ENCODE measurements at places on chromosomes 5 and 9. TPM values are rescaled to one million over a fixed set of nuclear protein-coding genes. Genes with fewer than 3 reads are reported as not detected.

DNA sequence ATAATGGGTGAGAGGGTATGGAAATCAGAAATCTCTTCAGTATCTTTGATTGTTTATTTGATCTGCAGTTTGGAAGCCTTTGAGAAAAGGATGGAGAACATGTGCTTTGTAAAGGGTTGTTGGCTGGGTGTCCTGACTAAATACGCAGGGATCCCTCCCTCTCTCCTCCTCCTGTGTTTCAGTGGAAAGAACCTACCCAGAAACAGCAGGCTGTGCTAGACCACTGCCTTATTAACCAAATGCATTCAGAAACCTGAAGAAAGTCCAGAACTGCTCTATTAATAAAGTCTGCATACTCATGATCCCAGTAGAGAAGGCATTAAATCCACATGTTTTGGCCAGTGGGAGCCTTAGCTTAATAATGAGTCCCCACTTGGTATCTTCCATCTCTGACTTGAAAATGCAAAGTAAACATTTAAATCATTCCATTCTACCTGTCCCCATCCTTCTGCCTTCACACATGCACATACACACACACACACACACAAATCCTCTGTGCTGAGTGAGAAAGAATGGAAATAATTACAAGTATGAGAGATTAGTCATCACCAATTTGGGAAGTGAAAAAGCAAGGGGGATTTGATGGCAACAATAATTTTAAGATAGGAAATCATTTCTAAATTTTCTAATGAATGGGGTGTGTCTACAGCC, 10.0 kb upstream of the LECT2 start:
- no peak for DNase-seq
- H3K36me3 ChIP-seq, result no peaks in the 10 kb centered on the region
- no peaks in the 10 kb centered on the region for H3K27me3 ChIP-seq
- H3K27ac ChIP-seq, result no peak overlapping the region

DNA sequence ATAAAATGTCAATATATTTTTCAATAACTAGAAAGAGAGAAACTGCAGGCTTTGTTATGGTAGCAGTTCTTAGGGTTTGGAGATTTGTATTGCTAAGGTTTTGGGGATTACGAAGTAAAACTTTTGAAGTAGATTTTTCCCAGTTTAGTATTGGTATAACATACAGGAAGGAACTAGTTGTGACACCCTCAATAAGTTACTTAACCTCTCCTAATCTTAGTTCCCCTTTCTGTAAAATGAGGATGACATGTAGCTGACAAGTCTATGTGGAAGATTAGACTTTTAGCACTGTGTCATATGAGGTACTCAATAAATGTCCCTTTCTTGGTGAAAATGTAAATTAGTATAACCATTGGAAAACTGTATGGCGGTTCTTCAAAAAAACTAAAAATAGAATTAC, 73.4 kb upstream of the ATG10 start:
- no peaks in the 10 kb centered on the region for H3K4me1 ChIP-seq
- H3K27ac ChIP-seq, result peak overlapping the region; percentile 55
- H3K36me3 ChIP-seq, result no peaks in the 10 kb centered on the region
- DNase-seq, result no peak
- H3K27me3 ChIP-seq, result no peaks in the 10 kb centered on the region

- H3K27me3 ChIP-seq, result no peaks in the 10 kb centered on the region
- no peaks in the 10 kb centered on the region for H3K36me3 ChIP-seq
- H3K4me3 ChIP-seq, result no peak overlapping the region
- no peak for DNase-seq
Observed at GRCh38 chr5:103674251-103674650, 111.7 kb upstream of the NUDT12 start.

- no peak overlapping the region for H3K27ac ChIP-seq
- no peaks in the 10 kb centered on the region for H3K4me1 ChIP-seq
- H3K36me3 ChIP-seq, result no peaks in the 10 kb centered on the region
- no peak overlapping the region for H3K4me3 ChIP-seq
- H3K27me3 ChIP-seq, result no peaks in the 10 kb centered on the region
Observed at GRCh38 chr5:97243353-97243752, 60.3 kb upstream of the RIOK2 start.

DNA sequence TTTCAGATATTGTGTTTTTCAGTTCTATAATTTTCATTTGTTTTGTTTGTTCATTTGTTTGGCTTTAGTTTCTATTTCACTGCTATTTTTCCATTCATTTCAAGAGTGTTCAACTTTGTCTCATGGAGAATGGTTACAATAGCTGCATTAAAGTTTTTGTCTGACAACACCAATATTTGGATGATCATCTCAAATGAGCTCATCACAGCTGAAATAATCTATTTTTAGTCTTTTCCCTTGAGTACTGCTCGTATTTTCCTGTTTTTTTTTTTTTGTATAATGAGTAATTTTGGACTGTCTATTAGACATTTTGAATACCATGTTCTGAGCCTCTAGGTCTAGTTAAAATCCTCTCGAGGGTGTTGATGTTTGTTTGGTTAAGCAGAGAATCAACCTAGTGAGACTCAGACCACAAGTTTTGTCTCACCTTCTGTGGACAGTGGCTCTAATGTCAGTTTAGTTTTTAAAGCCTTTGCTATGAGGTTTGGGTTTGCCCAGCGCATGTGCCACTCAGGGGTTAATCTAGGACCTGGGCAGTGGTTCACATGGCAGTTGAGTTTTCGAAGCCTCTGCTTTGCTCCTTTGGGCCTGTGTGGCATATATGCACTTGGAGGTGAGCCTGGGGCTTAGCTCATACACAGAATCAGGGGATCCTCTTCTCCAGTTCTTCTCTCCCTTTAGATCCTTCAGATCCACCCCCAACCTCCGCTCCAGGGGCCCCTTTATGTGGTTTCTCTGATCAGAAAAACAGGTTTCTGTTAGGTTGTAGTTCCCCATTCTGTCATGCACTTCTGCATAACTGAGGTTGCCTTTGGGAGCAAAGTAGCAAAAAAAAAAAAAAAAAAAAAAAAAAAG, 79.8 kb downstream of the ARSB start:
- no peak for DNase-seq
- no peak overlapping the region for H3K27ac ChIP-seq
- no peaks in the 10 kb centered on the region for H3K27me3 ChIP-seq

GRCh38 chr9:129646654-129647053, 4.7 kb upstream of the ASB6 start:
- DNase-seq, result no peak
- H3K27me3 ChIP-seq, result no peaks in the 10 kb centered on the region
- H3K36me3 ChIP-seq, result no peaks in the 10 kb centered on the region
- H3K4me3 ChIP-seq, result no peak overlapping the region

DNA sequence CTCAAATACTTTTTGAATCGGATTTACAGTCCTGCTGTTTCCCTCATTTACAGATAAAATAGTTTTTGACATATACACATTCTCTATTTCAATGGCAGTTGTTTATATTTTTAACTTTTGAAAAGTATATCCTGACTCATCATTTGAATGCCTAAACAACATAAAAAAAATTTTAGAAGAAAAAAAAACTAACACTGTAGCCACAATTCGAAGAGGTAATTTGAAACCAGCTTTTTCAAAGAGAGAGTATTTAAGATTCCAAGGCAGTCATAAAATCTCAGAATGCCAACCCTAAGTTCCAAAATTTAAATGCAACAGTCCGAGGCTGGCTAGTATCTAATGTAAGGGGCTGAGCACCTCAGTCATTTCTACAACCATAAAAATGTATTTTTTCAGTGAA, 626.8 kb downstream of the DNAH5 start:
- no peak overlapping the region for H3K27ac ChIP-seq
- no peak for DNase-seq
- no peaks in the 10 kb centered on the region for H3K36me3 ChIP-seq

GRCh38 chr5:111983459-111983858, 226.5 kb upstream of the NREP start:
- H3K4me1 ChIP-seq, result no peaks in the 10 kb centered on the region
- DNase-seq, result no peak
- no peaks in the 10 kb centered on the region for H3K27me3 ChIP-seq
- no peaks in the 10 kb centered on the region for H3K36me3 ChIP-seq

GRCh38 chr5:137730336-137730735, 5.6 kb downstream of the KLHL3 start:
- no peaks in the 10 kb centered on the region for H3K27me3 ChIP-seq
- H3K4me3 ChIP-seq, result no peak overlapping the region
- H3K36me3 ChIP-seq, result no peaks in the 10 kb centered on the region
- no peak overlapping the region for H3K27ac ChIP-seq

GRCh38 chr9:90827181-90827871, 25.7 kb downstream of the SYK start:
- peak overlapping the region; percentile 49 for H3K4me3 ChIP-seq
- H3K27me3 ChIP-seq, result no peaks in the 10 kb centered on the region
- no peak for DNase-seq
- no peaks in the 10 kb centered on the region for H3K36me3 ChIP-seq

- no peak overlapping the region for H3K27ac ChIP-seq
- H3K4me1 ChIP-seq, result no peaks in the 10 kb centered on the region
- no peak for DNase-seq
- no peak overlapping the region for H3K4me3 ChIP-seq
Observed at GRCh38 chr5:94968507-94969095, 316.3 kb downstream of the MCTP1 start.

DNA sequence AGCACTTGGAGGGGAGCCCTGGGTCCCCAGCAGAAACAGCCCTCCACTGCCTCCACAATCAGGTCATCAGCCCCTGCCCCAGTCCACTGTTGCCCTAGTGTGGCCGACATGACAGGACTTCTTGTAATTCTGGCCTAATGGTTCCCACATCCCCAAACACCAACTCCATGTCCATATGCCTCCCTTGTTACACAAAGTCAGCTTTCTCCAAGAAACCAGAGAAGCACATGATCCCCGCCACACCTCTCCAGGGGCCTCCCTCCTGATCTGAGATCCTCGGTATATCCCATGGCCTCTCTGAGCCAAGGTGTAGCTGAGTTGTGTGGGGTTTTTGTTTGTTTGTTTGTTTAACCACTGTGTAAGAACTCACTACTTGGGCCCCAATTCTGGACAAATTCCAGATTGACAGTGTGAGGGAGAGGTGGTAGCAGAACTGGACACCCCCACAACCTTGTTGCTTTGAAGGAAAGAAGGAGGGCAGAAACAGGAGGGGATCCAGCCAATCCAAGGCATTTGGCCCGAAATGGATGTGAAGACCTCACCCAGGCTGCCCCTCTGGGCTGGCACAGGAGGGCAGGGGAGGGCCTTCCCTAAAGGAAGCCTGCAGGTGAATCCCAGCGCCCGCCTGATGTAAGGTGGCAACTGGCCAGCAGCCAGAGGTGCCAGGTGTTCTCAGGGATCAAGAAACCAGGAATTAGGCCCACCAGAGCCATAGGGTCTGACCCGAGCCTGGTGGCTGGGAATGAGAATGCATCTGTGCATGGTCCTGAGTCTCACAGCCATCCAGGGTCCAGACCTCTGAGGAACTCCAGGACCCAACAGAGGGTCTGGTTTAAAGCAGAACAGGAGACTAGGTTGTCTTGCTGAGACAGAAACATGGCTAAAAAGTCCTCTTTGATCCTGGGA, 13.4 kb downstream of the IRF1 start:
- peak; percentile 80 for DNase-seq
- H3K27ac ChIP-seq, result peak overlapping the region; percentile 99
- H3K36me3 ChIP-seq, result peaks cover 16% of the 10 kb centered on the region
- H3K27me3 ChIP-seq, result no peaks in the 10 kb centered on the region
- H3K4me1 ChIP-seq, result peaks cover 58% of the 10 kb centered on the region
- H3K4me3 ChIP-seq, result no peak overlapping the region

- no peak for DNase-seq
- H3K36me3 ChIP-seq, result no peaks in the 10 kb centered on the region
- H3K27ac ChIP-seq, result no peak overlapping the region
- peaks cover 2% of the 10 kb centered on the region for H3K27me3 ChIP-seq
Observed at GRCh38 chr9:134592018-134592818, 49.4 kb upstream of the COL5A1 start.

- no peaks in the 10 kb centered on the region for H3K27me3 ChIP-seq
- no peak for DNase-seq
- H3K4me3 ChIP-seq, result no peak overlapping the region
- no peaks in the 10 kb centered on the region for H3K36me3 ChIP-seq
- peaks cover 4% of the 10 kb centered on the region for H3K4me1 ChIP-seq
- peak overlapping the region; percentile 85 for H3K27ac ChIP-seq
Observed at GRCh38 chr9:127700140-127700539, 6.6 kb upstream of the CFAP157 start.

- no peak for DNase-seq
- H3K4me1 ChIP-seq, result peaks cover 65% of the 10 kb centered on the region
- no peak overlapping the region for H3K4me3 ChIP-seq
Observed at GRCh38 chr5:1500411-1501091, 23.2 kb downstream of the LPCAT1 start.

GRCh38 chr9:128887914-128888350, 6.0 kb downstream of the LRRC8A start:
- H3K4me3 ChIP-seq, result no peak overlapping the region
- peaks cover 32% of the 10 kb centered on the region for H3K4me1 ChIP-seq
- no peaks in the 10 kb centered on the region for H3K27me3 ChIP-seq
- H3K36me3 ChIP-seq, result peaks cover 25% of the 10 kb centered on the region
- H3K27ac ChIP-seq, result peak overlapping the region; percentile 69
- DNase-seq, result no peak

GRCh38 chr5:55551358-55551757, 16.6 kb upstream of the PLPP1 start:
- DNase-seq, result no peak
- H3K36me3 ChIP-seq, result no peaks in the 10 kb centered on the region
- H3K4me3 ChIP-seq, result no peak overlapping the region
- H3K27ac ChIP-seq, result no peak overlapping the region
- H3K27me3 ChIP-seq, result no peaks in the 10 kb centered on the region

DNA sequence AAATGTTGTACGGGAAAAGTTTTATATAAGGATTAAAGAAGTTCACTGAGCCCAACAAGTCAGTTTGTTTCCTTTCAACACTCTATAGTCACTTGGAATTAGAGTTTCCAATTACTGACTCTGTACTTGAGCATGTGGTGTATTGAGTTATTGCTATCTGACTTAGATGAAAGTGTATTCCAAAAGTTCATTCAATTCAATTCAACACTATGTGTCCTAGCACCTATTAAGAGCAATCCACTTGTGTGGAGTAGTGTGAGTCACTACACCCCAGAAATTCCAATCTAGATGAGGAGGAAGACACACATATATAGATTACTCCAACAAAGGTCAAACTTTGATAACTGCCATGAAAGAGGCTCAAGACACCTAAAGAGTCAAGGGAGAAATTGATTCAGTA, 98.2 kb upstream of the SLCO6A1 start:
- no peak overlapping the region for H3K27ac ChIP-seq
- H3K4me3 ChIP-seq, result no peak overlapping the region
- H3K4me1 ChIP-seq, result peaks cover 4% of the 10 kb centered on the region
- H3K27me3 ChIP-seq, result no peaks in the 10 kb centered on the region
- DNase-seq, result no peak

DNA sequence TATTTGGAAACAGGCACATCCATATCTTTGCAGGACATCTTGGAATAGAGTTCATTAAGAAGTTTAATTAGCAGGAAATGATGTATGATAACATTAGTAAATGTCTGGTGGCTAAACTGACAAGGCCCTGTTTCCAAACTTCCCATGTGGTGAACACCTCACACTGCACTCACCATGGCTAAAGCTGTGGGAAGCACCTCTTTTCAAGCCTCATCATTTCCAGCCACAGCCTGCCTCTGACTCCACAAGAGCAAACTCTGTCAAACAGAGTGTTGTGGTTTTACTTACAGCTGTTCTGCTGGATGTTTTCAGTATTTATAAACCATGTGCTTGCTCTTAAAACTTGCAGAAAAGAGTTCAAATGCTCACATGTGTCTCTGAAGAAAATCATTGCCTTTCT, 14.9 kb upstream of the NDUFB6 start:
- DNase-seq, result no peak
- no peaks in the 10 kb centered on the region for H3K36me3 ChIP-seq
- H3K4me3 ChIP-seq, result no peak overlapping the region
- H3K4me1 ChIP-seq, result no peaks in the 10 kb centered on the region
- H3K27ac ChIP-seq, result no peak overlapping the region
- H3K27me3 ChIP-seq, result no peaks in the 10 kb centered on the region

The ARID3C gene
- total RNA-seq, result not detected

The ARL15 gene
- total RNA-seq, result 45.7 TPM

The EPB41L4B gene
- 0.18 TPM for total RNA-seq

The PCDHGA10 gene
- 5.6 TPM for total RNA-seq

The MYMK gene
- total RNA-seq, result not detected

The PRUNE2 gene
- total RNA-seq, result 16.0 TPM

The SRA1 gene
- total RNA-seq, result 33.5 TPM

The FABP6 gene
- total RNA-seq, result not detected
